ENCODE measurements at places on chromosomes 3 and 15.

- DNase-seq = no peak
Observed at GRCh38 chr15:52511084-52511483, 17.6 kb downstream of the MYO5A start.

- DNase-seq = peak; percentile 39
Observed at GRCh38 chr15:85330901-85331588, 49.4 kb upstream of the AKAP13 start.

GRCh38 chr3:37330466-37330865 is 156.1 kb upstream of the LRRFIP2 start:
- DNase-seq = no peak

DNA sequence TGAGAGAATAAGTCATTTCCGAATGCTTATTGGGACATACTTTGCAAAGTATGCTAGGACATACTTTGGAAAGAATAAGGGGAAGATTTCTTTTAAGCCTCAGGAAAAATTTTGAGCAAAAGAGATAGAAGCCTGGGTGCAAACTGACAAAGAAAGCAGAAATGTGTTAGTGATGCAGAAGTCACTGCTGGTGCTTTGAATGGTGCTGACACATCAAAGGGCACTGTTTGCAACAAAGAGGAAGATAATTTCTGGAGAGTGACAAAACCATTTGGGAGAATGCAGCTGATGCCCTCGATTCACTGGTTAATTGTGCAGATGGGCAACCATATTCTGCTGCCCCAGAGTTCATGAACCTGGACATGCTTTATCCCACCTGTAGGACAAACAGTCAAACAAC is 11.0 kb upstream of the RAP2B start:
- DNase-seq = no peak

- no peak for DNase-seq
Observed at GRCh38 chr3:56291953-56292352, 176.3 kb downstream of the ERC2 start.

- DNase-seq = no peak
Observed at GRCh38 chr3:73536952-73537351, 87.8 kb downstream of the PDZRN3 start.

DNA sequence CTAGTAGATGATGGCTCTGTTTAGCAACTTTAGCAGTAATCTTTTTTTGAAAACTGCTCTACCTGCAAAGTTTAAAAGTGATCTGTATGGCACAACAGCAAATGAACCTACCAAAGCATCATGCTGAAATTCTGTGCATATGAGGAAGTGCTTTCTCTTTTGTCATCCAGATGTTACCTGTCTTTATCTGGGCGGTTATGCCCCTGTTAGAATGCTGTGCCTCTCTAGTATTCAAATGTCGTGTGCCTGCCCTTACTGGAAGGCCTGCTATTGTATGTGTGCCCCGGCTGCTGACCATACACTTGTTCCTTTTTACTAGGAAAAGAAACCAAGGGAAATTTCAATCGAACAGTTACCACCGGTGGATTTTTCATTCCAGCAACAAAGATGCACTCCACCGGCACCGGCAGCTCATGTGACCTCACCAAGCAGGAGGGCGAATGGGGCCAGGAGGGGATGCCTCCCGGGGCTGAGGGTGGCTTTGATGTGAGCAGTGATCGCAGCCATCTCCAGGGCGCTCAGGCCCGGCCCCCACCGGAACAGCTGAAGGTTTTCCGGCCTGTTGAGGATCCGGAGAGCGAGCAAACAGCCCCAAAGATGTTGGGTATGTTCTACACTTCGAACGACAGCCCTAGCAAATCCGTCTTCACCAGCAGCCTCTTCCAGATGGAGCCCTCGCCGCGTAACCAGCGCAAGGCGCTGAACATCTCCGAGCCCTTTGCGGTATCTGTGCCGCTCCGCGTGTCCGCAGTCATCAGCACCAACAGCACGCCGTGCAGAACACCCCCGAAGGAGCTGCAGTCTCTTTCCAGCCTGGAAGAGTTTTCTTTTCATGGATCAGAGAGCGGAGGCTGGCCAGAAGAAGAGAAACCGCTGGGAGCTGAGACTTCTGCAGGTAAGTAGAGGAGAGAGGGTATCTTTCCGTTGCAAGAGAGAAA is 61.6 kb downstream of the TMEM39A start:
- no peak for DNase-seq

- DNase-seq = no peak
Observed at GRCh38 chr15:85394554-85395333, 14.3 kb downstream of the AKAP13 start.

Measured in stimulated activated CD4-positive, alpha-beta T cell treated with anti-CD3 and anti-CD28 coated beads, TNF-alpha, amount 100 ng/mL, for 4 hours (primary cell).